ENCODE measurements at places on chromosomes 12 and 14.

GRCh38 chr12:53997204-53998109 is 2.5 kb upstream of the HOXC9 start:
- DNase-seq = no peak

DNA sequence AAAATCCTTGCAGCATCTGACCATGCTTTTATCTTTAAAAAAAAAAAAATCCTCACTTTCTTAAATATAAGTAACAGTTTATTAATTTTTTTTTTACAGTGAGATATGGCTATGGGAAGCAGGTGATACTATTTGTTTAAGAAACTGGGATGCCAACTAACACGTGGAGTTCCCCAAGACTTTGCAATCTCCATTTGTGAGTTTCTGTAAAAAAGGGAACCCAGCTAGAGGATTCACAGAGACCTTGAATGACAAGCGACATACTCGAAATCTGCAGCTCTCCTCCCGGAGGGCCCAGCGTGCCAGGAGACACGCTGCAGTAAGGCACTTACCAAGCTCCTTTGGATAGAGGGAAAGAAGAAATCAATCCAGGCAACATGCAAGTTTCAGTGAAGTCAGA is 30.1 kb downstream of the SLC15A4 start:
- no peak for DNase-seq

DNA sequence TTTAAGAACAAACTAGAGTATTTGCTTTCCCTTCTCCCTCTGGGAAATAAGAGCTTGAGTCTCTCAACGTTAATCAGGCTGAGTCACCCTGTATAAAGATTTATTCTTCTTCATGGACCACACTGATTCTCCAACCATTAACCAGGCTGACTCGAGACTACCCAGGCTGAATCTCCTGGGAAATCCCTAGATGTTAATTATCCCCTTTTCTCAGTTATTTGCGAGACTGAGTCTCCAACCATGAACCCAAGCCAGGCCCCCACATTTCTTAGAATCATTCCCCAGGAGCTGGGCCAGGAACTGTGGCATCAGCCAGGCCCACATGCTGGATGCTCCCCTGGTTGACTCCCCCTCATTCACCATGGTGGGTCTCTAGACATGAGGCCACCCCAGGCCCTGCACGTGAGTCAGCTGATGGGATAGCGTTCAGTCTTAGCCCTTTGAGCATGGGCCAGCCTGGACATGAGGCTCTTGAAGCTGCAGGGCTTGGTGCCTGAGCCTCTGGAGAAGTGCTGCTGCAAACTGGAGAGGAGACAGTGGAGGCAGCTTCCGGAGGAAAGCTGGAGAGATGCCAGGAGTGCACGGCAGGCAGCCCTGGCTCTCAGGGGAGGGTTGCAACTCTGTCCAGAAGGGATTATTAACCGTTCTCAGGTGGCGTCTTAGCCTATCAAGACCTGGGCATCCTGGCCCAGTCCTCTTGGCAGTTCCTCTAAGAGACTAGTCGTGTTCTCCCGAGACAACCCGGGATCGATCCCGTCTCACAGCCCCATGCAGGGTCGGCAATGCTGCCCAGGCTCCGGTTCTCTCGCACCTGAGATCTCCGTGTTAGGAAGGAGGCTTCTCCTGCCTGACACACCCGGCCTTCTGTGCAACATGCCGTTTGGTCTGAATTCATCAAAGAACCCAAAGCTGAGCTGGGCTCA is 296.6 kb downstream of the ADGRD1 start:
- DNase-seq = no peak

DNA sequence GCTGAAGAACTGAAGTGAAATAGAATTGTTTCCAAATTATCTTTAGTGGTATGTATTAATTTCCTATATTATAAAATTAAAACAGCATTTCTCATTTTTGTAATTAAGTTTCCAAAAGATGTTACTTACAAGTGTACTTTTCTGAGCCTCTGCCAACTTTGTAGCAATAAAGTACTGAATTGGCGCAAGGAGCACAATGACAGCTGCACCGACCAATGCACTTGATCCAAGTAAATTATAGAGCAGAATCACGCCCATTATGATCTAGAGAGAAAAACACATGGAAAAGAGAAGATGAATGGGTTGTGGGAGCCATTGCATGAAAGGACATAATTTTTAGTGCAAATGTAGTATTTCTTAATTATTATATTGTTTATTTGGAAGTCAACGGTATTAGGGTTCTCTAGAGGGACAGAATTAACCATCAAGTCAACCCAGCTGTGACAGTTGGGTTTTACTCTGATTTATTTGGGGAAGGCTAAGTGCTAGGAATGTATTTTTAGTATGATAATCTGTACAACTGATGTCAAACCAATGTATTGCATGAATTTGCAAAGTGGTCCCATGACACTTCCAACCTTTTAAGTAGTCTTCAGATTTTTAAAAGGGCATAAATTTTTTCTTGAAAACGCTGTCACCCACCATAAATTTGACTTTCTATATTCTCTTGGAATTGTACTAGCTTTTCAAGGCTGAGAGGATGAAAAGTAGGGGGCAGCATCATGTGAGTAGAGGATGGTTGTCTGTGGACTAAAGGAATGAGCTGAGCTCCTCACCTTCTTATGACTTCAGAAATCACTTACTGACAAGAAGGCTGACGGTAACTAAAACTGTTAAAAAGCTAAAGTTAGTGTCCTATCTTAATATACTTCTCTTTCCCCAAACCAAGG is 33.0 kb downstream of the ABCC9 start:
- DNase-seq = no peak

GRCh38 chr14:68734231-68734732 is 58.6 kb downstream of the ZFP36L1 start:
- peak; percentile 53 for DNase-seq

DNA sequence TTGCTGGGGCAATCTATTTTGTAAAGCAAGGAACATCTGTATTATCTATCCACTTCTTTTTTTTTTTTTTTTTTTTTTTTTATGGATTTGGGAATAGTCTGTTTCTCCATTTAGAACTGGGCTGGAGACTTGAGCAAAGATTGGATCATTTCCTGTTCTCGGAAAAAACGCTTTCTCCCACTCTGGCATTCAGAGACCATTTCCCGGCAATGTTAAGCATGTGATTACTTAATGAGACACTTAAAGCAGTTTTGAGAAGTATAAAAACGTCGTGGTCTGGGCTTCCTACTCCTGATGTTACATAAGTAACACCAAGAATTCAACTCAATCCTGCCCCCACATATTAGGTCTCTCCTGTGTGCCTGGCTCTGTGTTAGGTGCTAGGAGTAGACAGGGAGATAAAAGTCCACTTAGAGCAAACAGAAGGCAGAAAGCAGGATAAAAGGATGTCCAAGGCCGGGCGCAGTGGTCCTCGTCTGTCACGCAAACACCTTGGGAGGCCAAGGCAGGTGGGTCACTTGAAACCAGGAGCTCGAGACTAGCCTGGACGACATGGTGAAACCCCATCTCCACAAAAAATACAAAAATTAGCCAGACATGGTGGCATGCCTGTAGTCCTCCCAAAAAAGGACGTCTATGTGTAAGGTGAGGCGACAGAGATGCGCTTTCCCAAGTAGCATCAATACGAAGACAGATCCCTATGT is 152.1 kb upstream of the GSC start:
- DNase-seq = no peak

DNA sequence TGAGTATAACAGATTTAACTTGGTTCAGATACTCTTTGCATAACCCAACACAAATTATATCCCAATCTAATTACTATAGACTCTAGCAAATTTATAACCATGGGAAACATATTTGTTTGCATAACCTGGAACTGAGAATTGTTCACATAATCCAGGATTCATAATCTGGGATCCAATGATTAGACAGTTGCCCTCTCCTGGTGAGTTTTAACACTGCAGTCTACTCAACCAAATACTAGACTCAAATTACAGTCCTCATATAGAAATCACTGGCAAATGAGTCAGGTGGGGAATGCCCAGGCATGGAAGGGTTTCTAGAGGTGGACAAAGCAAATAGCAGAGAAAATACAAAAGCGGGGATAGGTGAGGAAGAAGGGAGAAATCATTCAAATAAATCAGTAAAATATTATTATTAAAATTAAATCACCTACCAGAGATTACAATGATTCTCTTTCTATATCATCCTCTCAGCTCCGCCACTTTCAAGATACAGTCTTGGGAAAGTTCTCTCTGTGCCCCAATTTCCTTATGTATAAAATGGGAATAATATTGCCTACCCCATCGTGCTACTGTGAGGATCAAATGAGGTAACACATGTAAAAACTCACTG is 9.4 kb downstream of the GCH1 start:
- DNase-seq = no peak

GRCh38 chr12:107660235-107660634 is 25.4 kb upstream of the PWP1 start:
- DNase-seq = no peak

DNA sequence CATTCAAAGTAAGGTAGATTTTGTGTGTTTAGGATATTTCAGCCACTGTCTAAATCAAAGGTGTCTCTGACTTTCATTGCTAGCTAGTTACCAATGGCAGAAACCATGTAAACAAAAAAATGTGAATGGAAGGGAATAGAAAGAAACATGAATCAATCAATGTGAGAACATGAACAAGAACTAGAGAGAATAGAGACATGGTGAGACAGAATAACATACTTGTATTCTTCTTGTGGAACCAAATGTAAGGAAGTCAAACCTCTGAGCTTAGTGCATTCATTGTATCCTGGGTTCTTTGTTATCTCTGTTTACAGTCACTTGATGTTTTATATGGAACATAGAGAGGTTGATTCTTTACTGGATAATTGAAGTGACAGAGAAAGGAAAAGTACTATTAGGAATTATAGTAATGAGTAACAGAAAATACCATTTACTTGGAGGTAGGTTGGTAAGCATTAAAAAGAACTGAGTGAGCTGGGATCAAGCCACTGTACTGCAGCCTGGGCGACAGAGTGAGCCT is 2.6 kb upstream of the WNK1 start:
- no peak for DNase-seq

DNA sequence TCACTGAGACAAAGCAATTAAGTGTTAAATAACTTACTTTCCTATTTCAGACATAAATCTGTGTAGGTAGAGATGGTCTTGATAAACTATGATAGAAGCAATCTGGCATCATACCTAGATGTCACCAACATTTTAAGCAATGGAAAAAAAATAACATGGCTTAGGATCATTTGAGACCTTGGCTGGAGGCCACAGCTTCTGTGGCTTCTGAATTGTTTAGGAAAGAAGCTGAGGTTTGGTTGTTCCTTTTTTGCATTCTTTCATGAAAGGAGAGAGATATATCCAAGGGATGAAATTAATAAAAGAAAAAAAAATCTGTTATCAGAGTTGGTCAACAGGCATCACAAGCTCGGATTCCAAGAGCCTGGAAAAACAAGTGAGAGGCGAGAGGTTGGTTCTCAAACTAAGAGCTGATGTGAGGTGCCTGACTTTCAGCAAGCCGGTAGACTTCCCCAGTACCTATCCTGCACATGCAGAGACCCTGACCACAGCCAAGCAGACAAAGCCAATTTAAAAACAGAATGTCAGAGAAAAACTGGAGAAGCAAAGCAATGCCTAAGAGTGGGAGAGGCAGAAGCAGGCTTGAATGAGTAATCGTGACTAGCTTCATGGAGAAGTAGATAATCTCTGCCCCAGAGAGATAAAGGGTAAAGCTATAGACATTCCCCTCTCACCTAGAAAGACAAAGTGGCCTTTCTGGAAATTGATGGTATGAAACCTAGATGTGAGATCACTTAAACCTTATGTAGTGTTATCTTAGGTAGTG is 43.4 kb upstream of the ST8SIA1 start:
- DNase-seq = no peak

DNA sequence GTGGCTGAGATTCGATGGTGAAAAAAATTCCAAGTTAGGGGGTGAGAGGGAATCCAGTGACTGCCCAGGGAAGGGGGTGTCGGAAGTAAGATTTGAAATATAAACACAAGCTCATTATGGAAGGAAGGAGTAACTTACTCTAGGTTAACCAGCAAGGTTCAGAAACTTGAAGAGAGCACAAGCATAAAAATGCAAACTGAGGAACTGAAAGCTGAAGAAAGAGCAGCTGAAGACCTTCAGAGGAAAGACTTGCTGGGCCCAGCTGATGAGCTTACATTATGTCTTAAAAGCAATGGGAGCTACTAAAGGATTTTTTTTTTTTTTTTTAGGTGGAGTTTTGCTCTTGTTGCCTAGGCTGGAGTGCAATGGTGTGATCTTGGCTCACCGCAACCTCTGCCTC is 189.7 kb upstream of the GRIN2B start:
- DNase-seq = no peak

DNA sequence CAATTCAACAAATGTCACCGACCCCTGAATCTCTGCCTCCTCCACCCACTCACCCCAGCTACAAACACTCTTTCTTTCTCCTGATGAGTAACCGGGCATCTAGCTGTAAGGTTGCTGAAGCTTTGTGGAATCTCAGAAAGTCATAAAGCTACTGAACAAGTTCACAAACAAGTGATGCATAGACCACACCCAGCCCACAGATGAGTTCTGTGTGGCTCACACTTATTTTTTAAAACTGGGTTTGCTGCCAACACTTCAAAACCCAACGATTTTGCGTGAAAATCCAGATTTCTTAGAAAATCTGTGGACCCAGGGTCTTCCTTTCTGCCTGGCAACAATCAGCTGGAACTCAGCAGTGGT is 96.1 kb downstream of the APAF1 start:
- DNase-seq = no peak

GRCh38 chr14:104889375-104889757 is 24.3 kb downstream of the CEP170B start:
- no peak for DNase-seq

DNA sequence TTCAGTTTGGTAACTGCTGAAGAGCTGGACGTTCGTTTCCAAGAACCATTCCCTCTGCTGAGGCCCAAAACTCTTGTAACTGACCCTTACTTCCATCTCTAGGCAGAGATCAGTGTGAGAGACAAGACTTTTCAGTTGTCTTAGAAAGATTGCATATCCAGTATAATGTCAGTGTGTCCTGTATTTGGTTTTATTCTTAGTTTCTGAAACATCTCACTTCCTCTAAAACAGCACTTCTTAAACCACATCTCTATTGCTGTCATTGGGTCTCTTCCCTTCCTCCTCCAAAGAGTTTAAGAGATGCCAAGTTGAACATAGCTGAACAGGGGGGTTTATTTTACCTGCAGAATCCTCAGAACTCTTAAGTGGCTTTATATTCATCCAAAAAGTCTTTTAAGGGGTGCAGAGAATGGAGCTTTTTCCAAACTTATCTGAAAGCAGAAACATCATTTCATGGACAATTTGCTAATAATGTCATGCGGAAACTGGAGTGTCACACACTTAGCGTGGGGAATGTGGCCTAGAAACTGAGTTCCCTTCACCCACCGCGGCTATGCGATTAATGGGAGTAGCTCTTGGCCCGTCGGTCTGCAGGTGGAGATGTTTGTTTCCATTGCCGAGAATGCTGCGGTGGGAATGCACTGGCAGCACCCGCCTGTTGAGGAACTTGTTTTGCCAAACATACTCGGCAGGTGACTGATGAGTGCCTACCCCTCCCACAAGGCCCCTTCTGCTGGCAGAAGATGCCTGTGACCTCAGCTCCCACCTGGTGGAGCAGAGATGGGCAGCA is 148.2 kb downstream of the ADGRD1 start:
- DNase-seq = no peak

- DNase-seq = no peak
These were observed 582.5 kb upstream of the MGAT4C start for GRCh38 chr12:86838711-86839110.
